ENCODE measurements at places on chromosomes 3 and 15.

GRCh38 chr15:75647370-75648155, at the start of gene SNX33:
SNX33 (plus strand) TSS chr15:75647912; CDS start chr15:75649103, 1,191 bp downstream.
- peak; percentile 92 for DNase-seq
- peaks cover 15% of the 10 kb centered on the region for H3K36me3 ChIP-seq
- H3K4me3 ChIP-seq = peak within 1 kb of the TSS; percentile 90

DNA sequence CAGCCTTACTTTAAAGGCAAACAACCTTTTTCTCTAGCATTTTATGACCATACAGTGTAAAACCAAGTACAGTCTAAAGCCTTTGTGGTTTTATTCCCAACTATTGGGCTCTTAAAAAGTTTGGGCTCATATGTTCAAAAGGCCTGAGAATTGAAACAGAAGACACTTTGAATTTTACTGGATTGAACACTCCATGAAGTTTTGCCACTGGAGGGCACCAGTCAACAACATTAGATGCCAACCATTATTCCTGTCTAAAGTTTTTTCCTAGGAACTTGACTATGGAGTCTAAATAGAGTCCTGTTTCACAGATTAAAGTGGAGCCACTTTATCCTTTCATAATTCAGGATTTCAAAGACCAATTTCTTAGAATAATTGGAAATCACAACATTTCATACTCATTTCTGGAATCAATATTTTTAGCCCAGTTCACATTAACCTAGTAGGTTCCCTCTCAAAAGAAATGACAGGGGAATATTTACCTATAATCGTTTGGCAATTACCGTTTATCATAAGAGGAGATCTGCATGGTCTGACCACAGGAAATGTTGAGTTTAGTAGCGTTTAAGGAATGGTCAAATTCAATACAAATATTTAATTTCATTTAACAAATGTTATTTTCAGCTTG, 244.1 kb upstream of the PDZRN3 start:
- H3K27ac ChIP-seq = no peak overlapping the region
- no peaks in the 10 kb centered on the region for H3K36me3 ChIP-seq
- H3K4me3 ChIP-seq = no peak overlapping the region
- no peaks in the 10 kb centered on the region for H3K4me1 ChIP-seq

DNA sequence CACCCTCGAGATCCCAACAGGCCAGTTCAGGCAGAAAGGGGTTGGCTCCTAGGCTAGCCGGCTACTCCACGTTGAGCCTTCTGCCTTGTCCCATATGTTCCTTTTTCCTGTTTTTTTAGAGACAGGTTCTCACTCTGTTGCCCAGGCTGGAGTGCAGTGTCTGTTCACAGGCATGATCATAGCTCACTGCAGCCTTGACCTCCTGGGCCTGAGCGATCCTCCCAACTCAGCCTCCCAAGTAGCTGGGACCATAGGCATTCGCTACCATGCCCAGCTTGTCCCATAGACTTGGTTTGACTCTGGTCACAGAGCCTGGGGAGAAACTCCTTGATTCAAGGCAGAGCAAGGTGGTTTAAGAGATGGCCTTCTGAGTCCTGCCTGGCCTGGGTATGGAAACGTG, 32.3 kb downstream of the ZNF710 start:
- H3K27me3 ChIP-seq = no peaks in the 10 kb centered on the region
- no peak for DNase-seq
- H3K27ac ChIP-seq = peak overlapping the region; percentile 87
- no peak overlapping the region for H3K4me3 ChIP-seq
- H3K36me3 ChIP-seq = no peaks in the 10 kb centered on the region

DNA sequence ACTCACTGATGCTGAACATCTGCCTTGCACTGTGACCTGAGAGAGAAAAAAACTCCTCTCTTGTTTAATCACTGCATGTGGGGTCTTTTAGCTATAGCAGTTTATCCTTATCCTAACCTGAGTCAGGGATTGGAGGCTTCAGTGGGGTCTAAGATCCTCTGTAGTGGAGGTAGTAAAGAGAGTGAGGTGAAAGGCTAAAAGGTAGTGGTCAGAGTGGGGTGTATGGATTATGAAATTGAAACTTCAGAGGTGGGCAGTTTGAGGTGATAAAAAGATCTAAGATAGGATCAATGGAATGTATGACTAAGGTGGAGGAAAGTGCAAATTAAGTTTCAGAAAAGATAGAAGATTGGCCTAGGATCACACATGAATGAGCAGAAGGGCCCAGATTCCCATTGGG, 36.5 kb downstream of the DET1 start:
- H3K4me3 ChIP-seq = no peak overlapping the region
- H3K36me3 ChIP-seq = peaks cover 36% of the 10 kb centered on the region
- H3K27me3 ChIP-seq = no peaks in the 10 kb centered on the region
- no peak overlapping the region for H3K27ac ChIP-seq

- H3K27ac ChIP-seq = no peak overlapping the region
- H3K4me3 ChIP-seq = no peak overlapping the region
These were observed 39.2 kb downstream of the RAB27A start for GRCh38 chr15:55250392-55250791.

DNA sequence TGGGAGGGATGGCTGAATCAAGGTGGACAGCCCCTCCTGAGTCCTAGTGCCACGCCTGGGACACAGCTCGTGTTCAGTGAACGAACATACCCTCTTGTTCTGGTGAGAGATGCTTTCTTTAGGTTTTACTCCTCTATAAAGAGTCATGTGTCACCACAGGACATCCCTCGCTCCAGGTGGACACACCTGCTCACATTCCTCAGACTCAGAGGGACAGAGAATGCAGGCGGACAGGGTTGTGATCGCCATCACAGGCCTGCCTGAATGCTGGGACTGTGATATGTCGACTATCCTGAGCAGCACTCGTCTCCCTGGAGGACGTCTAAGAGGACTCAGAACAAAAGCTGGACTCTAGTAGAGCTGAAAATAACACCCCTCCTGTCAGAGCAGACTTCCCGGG, 96.4 kb upstream of the SNRPA1 start:
- no peaks in the 10 kb centered on the region for H3K4me1 ChIP-seq
- no peak overlapping the region for H3K4me3 ChIP-seq
- H3K36me3 ChIP-seq = no peaks in the 10 kb centered on the region
- DNase-seq = no peak

DNA sequence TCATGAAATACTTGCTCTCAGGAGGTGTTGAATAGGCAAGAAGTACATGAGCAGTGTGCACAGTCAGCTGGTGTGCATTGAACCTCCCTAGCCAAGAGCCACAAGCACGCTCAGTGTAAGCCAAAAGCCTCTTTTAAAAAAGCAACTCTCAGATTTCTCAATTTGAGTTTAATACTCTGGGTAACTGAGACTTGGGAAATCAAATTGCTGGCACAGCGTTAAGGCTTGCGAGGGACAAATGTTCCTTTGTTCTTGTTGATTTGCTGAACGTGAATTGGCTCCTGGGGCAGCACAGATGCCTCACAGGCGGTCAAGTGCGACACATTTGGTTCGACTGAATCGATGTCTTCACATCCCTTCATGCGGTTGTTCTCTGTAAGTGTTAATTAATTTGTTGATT, at the start of gene FAM240A:
Gene FAM240A (plus strand): TSS at position 202 of the 400 bp plus-strand sequence. CDS start 159 bp downstream, at position 361.
- no peak within 1 kb of the TSS for H3K4me3 ChIP-seq
- H3K4me1 ChIP-seq = peaks cover 11% of the 10 kb centered on the region
- H3K36me3 ChIP-seq = no peaks in the 10 kb centered on the region
- H3K27ac ChIP-seq = no peak within 1 kb of the TSS

GRCh38 chr15:90598031-90598577, 68.4 kb downstream of the CRTC3 start:
- no peak for DNase-seq
- no peak overlapping the region for H3K27ac ChIP-seq
- H3K4me3 ChIP-seq = no peak overlapping the region
- H3K36me3 ChIP-seq = peaks cover 35% of the 10 kb centered on the region
- peaks cover 13% of the 10 kb centered on the region for H3K4me1 ChIP-seq

DNA sequence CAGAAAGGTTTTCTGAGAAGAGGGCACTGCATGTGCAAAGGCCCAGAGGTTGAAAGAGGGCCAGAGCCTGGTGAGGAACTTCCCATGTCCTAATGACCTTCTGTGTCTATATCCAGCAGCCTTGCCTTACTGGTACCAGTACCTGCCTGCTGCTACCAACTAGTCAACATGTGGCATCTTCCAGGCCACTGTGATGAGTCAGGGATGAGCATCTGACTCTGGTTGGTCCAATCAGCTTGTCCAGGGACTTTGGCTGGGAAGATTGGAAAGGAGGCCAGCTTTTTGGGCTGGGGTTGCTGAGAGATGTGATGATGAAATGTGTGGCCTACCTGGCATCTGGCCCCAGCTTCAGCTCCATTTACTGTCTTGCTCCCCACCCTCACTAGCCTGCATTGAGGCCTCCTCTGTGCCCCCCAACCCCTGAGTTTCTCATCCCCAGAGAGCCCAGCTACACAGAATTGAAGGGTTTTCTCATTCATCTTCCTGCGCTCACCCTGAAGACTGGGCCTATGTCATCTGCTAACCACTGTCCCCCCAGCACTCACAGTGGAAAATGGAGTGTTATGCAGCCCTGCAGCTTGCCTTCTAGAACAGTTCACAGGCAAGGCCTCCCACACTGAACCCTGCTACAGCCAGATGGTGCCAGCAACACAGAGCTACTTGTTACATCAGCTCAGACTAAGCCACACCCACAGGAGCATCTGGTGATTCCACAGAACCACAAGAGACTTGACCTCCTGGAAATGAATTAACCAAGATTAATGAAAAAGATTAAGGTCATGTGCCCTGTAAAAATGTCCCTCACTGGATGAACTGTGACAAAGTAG, 1.3 kb upstream of the TWF2 start:
- no peaks in the 10 kb centered on the region for H3K27me3 ChIP-seq
- DNase-seq = no peak
- H3K4me3 ChIP-seq = peak overlapping the region; percentile 91
- H3K4me1 ChIP-seq = peaks cover 64% of the 10 kb centered on the region

GRCh38 chr3:17175187-17175807, 290.5 kb downstream of the PLCL2 start:
- no peaks in the 10 kb centered on the region for H3K27me3 ChIP-seq
- H3K27ac ChIP-seq = peak overlapping the region; percentile 8
- DNase-seq = no peak
- H3K4me1 ChIP-seq = peaks cover 20% of the 10 kb centered on the region
- no peak overlapping the region for H3K4me3 ChIP-seq
- H3K36me3 ChIP-seq = no peaks in the 10 kb centered on the region

DNA sequence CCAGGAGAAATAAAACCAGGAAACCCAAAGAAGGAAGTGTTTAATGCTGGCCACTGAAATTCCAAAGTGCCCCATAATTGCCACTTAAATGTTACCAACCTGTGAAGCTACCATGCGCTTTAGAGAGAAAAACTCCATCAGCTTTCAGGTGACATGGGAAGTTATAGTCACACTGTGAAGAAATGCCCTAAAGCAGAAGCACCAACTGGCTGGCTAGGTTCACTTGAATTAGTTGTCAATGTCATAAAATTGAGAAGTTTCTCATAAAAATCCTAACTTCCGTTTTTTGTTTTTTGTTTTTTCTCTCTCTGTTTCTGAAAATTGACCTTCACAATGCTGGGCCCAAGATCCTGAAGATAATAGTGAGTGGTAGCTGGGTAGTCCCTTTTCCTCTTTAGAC, 167.9 kb upstream of the CTNNB1 start:
- peaks cover 4% of the 10 kb centered on the region for H3K27me3 ChIP-seq
- no peak for DNase-seq
- H3K27ac ChIP-seq = no peak overlapping the region

GRCh38 chr3:133691273-133692107, 29.7 kb upstream of the TOPBP1 start:
- H3K27ac ChIP-seq = no peak overlapping the region
- H3K27me3 ChIP-seq = peaks cover 13% of the 10 kb centered on the region
- DNase-seq = no peak
- no peak overlapping the region for H3K4me3 ChIP-seq

DNA sequence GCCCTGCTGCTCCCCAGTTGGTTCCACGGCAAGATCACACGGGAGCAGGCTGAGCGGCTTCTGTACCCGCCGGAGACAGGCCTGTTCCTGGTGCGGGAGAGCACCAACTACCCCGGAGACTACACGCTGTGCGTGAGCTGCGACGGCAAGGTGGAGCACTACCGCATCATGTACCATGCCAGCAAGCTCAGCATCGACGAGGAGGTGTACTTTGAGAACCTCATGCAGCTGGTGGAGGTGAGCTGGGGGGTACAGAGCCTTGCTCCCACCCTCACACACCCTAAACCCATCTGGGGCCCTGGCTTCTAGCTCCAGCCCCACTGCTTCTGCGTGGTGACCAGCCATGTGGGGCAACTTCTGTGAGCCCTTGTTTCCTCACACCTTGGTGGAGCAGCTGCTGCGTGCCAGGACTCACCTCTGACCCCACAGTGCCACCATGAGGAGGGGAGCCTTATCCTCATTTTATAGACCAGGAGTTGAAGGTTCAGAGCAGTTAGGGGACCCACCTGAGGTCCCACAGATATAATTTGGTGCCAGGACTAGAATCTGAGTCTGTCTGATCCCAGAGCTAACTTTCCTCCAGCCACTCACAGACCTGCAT, 13.3 kb upstream of the LMAN1L start:
- H3K27me3 ChIP-seq = no peaks in the 10 kb centered on the region
- peaks cover 2% of the 10 kb centered on the region for H3K4me1 ChIP-seq
- H3K27ac ChIP-seq = no peak overlapping the region

DNA sequence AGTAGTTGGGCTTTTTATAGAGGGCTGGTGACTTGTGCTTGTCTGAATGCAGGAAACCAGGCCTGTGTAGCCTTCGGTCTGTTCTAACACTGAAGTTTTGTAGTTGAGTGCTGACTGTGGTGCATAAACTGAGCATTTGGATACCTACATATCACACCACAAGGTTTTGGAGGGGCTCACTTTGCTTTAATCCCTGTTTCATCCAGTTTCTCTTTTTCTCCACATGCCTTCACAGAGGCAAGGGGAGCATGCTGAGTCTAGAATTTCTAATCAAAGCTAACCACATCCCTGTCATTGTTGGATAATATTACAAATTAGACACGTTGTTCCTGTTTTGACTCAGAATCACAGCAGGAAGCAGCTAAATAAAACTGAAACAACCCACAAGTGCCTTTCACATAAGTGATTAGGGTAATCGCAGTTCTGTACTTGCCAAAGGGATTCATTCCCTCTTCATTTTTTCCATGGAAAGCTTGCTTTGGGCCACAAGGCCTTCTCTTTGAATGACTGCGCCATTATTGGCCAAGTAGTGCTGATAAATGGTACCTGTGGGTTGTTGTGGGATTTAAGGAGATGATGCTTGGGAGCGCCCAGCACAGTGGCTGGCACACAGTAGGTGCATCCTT, 48.9 kb downstream of the TGFBR2 start:
- H3K4me1 ChIP-seq = peaks cover 58% of the 10 kb centered on the region
- H3K27me3 ChIP-seq = no peaks in the 10 kb centered on the region
- DNase-seq = no peak
- H3K27ac ChIP-seq = peak overlapping the region; percentile 40

GRCh38 chr3:197305854-197306253, 7.4 kb upstream of the DLG1 start:
- no peaks in the 10 kb centered on the region for H3K36me3 ChIP-seq
- DNase-seq = no peak
- peak overlapping the region; percentile 58 for H3K27ac ChIP-seq

- H3K4me3 ChIP-seq = peak overlapping the region; percentile 97
- H3K36me3 ChIP-seq = peaks cover 30% of the 10 kb centered on the region
- no peaks in the 10 kb centered on the region for H3K27me3 ChIP-seq
- no peak for DNase-seq
These were observed 1.3 kb upstream of the THBS1 start for GRCh38 chr15:39579487-39580116.

- H3K27me3 ChIP-seq = peaks cover 77% of the 10 kb centered on the region
- H3K36me3 ChIP-seq = no peaks in the 10 kb centered on the region
- no peak overlapping the region for H3K27ac ChIP-seq
- H3K4me3 ChIP-seq = no peak overlapping the region
These were observed 41.2 kb downstream of the HES1 start for GRCh38 chr3:194177141-194177540.
